Breast epithelium (tissue), 4 donors: ENCODE measurements at places on chromosomes 3 and 15.

- DNase-seq: no peak
Observed at GRCh38 chr15:67164401-67164791, 90.1 kb downstream of the AAGAB start.

DNA sequence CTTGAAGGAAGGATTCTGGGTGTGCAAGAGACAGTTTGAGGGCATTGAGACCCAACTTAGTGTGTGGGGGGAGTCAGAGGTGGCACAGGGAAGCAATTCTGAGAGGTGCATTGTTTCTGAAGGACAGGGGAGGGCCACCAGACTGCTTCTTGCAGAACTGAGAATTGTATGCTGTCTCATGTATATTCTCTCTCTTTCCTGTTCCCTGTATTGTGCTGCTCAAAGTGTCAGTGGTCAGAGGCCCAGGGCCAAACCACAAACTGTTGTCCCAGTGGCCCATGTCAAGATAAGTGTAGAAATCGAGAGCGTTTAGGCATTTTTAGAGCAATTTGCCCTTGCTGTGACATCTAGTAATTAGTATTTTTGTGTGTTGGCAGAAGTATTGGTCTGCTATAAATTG, 567.1 kb downstream of the EDEM1 start:
- no peak for DNase-seq

DNA sequence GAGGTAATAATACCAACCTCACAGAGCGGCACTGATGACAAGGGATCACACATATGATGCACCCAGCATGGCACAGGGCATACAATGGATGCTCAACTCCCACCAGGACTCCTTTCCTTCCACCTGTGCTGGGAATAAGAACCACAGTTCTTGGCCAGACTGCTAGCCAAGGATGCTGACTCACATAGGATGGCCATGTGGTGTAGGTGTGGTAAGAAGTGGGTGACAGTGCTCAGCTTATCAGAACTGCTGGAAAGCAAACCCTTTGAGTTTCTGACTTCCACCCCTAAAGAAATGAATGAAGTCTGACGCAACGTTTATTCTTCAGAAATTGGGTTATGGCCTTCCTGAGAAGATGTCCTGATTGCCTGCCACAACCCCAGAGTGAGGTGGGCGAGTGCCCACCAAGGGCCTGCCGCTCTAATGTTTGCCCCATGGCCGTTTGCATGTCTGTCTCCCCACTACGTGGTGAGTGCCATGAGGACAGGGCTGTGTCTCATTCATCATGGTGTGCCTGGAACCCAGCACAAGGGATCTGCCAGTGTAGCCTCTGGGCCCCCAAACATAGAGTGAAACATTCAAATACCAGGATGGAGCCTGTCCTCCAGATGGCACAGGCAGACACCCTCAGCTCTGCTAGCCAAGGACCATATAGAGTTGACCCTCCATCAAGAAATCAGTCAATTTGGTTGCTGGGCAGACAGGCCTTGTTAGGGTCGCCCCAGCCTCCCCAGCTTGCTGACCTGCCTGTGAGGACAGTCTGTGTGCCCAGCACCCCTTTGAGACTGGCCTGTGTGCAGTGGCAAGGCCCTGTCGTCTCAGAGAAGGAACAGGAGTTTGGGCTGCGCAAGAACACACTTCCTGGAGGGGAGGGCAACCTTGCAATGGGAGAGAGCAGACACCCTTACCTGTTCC, 57.6 kb upstream of the SLCO2A1 start:
- DNase-seq: no peak

- no peak for DNase-seq
Observed at GRCh38 chr3:105844704-105845103, 24.1 kb downstream of the CBLB start.

DNA sequence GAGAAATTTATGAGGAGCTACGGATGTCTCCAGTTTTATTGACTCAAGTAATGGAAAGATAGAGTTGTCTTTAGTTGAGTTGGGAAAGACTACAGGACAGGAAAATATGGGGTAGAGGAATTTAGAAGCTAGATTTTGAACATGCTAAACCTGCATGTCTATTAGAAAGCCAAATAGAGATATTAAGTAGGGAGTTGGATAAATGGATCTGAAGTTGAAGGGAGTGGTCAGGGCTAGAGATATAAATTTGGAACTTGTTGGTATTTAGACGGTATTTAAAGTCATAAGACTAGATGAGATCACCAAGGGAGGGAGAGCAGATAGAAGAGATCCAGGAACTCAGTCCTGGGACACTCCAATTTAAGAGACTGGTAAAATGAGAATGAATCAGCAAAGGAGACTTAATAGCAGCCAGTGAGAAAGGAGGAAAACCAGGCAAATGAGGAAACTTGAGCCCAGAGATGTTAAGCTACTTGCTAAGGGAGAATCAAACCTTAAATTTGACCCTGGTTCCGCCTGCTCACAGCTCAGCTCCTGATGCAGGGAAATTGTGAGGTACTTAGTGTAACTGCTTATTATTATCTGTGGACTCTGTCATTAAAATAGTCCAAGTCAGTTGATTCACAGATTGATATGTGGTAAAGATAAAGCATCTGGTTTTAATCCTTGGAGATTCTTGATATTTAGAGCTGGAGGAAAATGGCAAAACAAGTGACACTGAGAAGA, 35.8 kb downstream of the ABI3BP start:
- DNase-seq: no peak

DNA sequence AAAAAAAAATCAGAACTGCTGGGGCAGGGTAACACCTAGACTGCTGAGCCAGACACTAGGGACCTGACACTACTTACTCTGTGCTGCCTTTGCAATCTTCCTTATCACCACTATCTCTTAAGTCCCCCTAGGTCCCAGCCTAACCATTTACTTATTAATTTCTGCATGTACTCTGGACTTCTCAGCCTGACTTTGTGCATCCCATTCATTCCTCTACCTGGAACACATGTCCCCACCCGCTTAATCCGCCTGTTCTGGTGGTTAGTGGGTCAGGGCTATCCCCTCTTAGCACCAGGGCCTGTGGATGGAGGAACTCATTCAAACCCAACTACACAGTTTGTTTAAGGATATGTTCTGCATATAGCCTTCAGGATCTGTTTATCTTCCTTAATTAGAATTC, 5.0 kb upstream of the CACNA1D start:
- DNase-seq: no peak

DNA sequence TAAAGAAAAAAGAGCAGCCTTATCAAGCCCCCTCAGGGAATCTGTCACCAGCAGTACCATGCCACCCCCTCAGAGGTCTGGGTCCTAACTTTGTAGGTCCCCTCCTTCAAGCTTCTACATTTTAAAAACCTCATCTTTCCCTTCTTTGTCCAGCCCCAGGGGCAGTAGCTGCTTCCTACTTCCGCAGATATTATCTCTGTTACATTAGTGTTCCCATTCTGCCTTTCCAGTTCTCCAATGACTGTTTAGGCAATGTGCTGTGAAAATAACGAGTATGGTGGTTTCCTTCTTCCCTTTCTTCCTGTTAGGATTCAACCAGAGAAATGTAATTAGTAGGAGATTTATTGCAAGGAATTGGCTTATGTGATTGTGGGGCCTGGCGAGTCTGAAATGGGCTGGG, 126.1 kb upstream of the TNIK start:
- DNase-seq: no peak

DNA sequence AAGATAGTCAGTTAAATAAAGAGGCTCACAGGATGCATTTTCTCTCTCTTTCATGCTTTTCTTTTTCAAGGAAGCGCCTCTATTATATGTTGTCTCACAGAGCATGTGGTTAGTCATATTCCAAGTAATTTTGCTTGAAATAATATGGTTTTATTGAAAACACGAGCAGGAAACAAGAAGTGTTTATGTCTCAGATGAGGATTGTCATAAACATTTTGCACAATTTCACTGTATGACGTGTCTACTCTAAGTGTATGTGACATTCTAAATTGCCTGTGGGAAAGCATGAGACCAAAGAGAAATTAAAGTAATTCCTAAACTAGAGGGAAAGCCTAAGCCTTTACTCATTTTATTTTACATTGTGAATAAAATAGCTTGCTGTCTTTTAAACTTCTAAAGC, 818.6 kb downstream of the EPHA3 start:
- no peak for DNase-seq

DNA sequence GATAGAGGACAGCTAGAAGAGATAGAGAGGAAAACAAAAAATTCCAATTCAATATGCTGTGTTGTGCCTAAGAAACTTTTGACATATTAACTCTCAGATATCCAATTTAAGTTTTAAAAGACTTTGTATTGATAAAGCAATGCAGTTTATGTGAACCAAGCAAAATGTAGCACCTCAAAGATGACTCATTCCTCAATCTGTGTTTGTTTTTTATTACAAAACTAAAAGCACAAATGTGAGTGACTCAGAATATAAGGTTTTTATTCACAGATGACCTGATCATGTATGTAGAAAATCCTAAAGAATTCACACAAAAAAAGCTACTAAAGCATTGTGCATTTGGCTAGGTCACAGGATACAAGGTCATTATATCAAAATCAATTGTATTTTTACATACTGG, 11.1 kb downstream of the HCLS1 start:
- no peak for DNase-seq

DNA sequence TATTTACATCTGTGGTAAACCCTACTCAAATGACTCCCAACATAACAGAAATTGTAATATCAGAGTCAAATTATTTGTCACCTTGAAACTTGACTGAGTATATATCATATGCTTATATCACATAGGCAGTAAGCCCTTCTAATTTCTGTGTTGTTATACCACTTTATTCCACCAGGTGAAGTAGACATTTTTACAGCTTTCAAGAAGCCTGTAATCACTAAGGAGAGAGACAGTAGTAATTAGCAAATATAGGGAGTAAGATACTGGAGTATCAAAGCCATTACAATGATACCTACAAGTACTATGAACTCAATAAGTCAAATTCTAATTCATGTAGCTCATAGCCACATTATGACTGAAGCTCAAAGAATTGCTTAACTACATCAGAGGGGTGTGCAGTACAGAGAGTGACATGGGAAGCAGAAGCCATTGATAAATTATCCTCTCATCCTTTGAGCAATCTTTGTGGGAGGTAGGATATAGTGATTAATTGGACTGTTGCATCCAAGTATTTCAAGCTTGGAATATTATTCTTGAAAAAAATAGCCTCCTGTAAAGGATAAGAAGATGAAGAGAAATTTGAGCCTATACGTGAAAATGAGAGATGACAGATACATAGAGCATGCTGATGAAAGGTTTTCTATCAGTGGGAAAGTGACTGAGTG, 1005.9 kb downstream of the ZPLD1 start:
- no peak for DNase-seq

DNA sequence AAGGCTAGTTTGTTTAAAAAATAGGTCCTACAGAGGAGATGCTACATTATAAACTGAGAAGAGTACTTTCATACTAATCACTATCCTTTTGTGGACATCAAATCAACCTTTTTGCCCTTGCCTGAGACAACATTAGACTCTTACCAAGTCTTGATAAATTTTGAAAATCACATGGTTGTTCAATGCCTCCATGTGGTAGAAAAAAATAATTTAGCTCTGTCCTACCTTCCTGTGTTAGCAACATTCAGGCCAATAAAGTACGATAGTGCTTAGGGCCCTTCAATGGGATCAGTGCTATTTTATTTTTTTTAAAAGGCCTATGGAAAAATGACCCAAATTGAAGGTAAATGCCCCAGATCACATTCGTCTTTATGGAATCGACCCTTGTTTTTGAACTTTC, 5.0 kb upstream of the UBE2E1 start:
- no peak for DNase-seq

- DNase-seq: no peak
Observed at GRCh38 chr15:35005933-35006332, 17.8 kb upstream of the ZNF770 start.

GRCh38 chr3:157120071-157120892, 39.7 kb downstream of the CCNL1 start:
- DNase-seq: no peak

DNA sequence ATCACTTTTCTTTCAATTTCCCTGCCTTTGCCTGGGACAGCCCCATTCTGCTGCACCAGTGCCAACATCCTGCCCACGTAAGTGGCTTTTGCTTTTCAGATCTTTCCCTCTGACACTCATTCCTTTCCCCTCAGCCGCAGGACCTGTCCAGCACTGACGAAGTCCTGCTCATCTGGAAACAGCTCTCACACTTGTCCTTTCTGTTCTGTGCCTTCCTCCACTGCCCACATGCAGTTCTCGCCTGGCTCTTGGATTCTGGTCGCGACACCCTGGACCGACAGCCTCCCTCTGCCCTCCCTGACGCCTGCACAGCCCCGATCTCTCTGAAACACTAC, 99.7 kb downstream of the ADCY5 start:
- no peak for DNase-seq

- DNase-seq: no peak
Observed at GRCh38 chr15:42175671-42176070, 19.2 kb upstream of the PLA2G4F start.

DNA sequence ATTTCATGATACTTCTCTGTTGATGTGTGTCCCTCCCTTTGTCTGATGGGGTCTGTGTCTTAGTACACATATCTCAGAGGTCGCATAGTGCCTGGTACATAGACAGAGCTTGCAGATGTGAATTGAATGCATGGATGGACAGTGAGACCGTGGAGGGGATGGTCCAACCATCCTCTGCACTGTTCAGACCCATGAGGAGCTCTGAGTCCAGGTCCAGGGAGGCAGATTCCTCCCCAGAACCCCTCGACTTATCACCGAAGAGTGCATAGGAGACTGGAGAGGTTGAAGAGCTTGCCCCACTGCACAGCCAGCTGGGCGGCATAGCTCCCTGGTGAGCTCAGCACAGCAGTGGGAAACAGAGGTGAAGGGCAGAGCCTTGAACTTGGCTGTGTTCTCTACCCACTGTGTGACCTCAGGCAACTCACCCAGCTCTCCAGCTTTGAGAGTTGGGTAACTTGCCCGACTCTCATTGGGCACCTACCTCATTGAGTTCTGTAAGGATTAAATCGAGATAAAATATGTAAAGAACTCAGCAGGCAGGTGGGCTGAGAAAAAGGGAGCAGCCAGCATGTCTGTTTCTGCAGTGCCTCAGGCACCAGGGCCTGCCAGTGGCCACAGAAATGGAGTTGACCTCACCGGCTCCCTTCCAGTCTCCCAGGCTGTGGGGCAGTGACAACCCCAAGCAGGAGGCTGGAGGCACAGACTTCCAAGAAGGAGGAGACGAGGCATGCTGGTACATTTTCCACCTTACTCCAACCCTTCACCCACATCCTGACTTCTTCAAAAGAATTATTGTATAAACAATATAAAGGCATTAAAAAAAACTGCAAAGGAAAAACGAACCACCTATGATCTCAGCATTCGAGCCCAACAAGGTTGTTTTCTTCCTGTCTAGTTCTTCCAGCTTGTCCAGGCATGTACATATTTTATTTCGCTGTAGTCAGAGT, 54.1 kb upstream of the TFRC start:
- peak; percentile 92 for DNase-seq

DNA sequence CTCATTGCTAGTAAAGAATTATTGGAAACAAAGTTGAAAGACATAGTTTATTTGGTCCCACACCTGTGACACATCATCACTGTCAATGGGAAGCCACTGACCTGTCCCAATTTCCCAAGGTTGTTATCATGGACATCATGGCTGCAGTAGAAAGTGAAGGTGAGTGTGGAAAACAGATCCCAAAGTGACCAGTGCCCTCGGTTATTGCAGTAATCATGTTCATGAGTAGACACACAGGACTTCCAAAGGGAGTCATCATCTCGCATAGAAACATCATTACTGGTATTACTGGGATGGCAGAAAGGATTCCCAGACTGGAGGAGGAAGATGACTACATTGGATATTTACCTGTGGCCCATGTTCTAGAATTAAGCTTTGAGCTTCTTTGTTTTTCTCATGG, 14.7 kb downstream of the TF start:
- no peak for DNase-seq
